CD14-positive monocyte (primary cell): ENCODE measurements at places on chromosomes 5 and 9.

GRCh38 chr5:159422361-159422760, 92.1 kb upstream of the IL12B start:
- no peak for DNase-seq

GRCh38 chr5:102749416-102750030, 5.6 kb upstream of the PAM start:
- DNase-seq: no peak

- no peak for DNase-seq
Measured at GRCh38 chr5:42360056-42360455, 63.2 kb upstream of the GHR start.

DNA sequence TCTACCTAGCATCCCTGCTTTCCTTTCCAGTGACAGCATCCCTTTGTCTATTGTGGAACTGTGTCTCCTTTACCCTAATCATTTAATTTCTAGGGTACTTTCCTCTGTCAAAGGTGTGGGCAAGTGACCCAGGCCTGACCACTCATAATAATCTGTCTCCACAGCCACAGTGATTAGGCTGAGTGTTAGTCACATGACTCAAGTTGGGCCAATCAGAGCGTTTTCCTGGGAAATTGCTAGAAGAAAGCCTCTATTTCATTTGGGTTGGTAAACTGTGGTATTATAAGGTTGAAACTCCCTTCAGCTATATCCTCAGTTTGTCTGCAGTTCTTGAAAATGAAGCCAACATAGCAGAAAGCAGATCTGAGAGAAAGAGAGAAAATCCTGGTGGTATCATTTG, 14.2 kb upstream of the AP3B1 start:
- no peak for DNase-seq

DNA sequence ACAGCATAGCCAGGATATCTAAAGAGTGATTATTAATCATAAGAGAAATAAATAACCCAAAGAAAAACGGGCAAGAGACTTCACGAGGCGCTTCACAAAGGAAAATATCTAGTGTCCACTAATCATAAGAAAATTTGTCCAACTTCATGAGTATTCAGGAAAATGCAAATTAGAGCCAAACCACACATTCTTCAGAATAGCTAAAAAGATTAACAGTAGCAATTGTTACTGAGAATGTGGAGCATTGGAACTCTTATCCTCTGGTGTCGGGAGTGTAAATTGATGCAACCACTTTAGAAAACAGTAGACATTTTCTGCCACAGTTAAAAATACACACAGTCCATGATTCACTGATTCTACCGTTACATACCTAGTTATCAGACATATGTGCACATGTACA, 145.7 kb downstream of the CWC27 start:
- DNase-seq: no peak

GRCh38 chr5:139745132-139745799, 50.3 kb upstream of the PSD2 start:
- DNase-seq: no peak
